ENCODE measurements at places on chromosomes 3 and 15.

DNA sequence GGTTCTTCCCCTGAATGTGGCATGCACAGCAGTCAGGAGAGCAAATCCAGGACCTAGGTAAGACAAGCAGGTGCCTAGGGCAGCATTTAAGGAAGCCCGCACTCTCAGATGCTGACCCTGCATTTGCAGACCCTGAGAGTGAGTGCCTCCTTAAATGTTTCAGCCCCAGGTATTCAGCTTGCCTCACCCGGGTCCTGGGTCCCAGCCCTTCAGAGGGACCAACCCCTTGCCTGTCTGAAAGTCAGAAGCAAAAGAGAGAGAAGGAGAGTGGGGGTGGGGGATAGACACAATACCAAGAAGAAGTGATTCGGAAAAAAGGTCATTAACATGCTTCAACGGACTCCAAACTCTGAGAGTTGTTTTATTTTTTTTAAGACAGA is 75.0 kb downstream of the MEGF11 start:
- DNase-seq, result no peak

- no peak for DNase-seq
Measured at GRCh38 chr3:153268564-153269279, 106.7 kb downstream of the RAP2B start.

DNA sequence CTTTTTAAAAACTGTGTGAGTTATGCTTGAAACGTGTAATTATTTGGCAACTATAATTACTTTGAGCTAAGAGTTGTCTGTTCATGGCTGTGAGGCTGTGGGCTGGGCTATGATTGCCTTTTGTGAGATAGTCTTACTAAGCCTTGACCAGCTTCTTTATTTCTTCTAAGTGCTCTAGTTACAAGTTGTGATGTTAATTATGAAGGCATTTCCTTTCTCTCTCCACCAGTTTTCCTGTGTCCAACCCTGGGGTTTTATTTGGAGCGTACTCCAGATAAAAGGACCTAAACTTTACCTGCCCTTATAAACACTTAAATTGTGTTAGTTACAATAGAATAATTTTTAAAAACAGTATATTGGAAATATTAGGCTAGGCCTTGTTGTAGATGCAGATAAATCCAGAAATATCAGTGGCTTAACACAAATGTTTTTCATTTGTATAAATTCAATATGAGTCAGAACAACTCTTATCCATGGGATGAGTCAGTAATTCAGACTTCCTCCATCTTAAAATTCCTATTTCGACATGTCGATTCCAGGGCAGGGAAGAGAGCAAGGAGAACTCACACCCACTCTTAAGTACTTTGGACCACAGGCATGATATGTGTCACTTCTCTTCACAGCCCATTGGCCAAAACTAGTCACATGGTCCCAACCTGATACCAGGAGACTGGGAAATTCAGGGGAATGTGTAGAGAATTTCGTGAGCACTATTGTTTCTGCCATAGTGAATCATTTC is 17.0 kb downstream of the TMEM62 start:
- DNase-seq, result no peak

DNA sequence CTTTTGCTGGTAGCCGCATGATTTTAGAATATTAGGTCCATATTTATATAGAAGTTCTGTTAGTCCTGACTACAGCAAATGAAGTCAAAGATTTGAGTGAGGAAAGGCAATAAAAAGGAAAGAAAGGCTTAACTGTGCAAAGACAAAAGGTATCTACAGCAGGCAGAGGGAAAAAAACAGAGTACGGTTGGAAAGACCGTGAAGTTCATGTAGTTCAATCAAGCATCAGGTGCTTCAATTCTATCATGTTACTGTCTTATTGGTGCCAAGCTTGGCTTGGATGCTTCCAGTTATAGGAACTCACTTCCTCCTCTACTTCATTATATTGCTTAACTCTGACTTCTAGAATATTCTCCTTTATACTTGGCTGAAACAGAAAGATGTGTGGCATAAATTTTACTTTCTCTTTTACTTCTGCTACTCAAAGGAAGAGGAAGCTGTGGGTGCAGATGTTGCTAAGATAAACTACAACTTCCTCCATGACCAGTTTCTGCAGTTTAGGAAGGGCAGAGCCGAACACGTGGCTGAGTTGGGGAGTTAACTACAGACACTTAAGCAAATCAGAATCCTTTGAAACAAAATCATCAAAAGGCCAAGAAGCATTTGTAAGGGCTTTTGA is 72.6 kb upstream of the ZBED2 start:
- DNase-seq, result no peak

DNA sequence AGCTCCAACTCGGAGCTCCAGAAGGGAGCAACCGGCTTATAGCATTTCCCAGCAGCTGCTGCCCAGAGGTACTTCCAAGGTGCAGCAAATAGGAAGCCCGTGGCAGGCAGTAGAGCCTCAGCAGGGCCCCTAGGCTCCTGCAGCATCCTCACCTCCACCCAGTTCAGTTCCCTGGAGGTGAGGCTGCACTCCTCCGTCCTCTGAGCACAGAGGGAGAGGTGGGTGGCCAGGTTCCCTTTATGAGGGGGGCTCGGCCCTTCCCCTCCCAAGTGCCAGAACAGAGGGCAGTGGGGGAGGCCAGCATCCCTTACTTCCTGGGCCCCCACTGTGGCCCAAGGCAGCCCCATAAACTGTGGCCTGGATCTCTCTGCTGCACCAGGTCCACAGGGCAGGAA is 150.2 kb downstream of the ATP10A start:
- no peak for DNase-seq
